ENCODE measurements at places on chromosomes 4 and X.

GRCh38 chr4:10704430-10704810 is 19.9 kb upstream of the CLNK start:
- DNase-seq = no peak

- no peak for DNase-seq
Observed at GRCh38 chrX:9267415-9267814, 197.4 kb upstream of the TBL1X start.

DNA sequence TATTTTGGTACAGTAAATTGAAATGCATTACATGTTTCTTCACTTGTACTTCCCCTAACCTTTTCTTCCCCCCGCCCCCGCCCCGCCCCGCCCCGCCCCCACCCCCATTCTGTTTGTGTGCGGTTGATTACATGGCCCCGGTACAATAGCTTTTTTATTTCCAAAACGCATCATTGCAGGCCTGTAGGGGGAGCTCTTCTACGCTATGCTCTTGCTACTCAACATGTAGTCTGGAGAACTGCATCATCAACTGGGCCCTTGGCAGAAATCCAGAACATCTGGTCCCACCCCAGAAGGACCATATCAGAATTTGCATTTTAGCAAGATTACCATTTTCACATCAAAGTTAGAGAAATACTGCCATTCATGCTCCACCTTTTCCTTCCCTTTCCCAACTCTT is 333.3 kb upstream of the DDX53 start:
- no peak for DNase-seq

GRCh38 chr4:123284168-123284567 is 112.4 kb upstream of the SPRY1 start:
- DNase-seq = no peak

- DNase-seq = no peak
Observed at GRCh38 chr4:174340714-174341113, 57.0 kb downstream of the CEP44 start.

DNA sequence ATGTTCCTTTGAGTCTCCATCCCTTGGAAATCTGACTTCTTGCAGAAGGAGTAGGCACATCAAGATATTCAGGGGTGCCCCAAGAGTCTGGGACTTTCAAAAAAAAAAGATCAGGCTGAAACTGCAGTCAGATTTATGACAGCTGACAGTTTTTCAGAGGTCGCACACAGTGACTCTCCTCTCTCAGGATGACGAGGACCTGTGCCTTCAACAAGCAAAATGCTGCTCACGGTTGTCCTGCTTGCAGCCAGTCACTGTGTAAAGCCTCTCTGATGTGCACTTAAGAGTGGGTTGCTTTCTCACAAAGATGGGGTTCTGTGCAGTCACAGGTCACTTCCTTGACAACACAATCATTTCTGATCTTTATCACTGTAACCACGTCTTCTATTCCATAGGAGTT is 178.2 kb downstream of the PTTG2 start:
- no peak for DNase-seq

- DNase-seq = no peak
Observed at GRCh38 chrX:264634-265455, 16.3 kb upstream of the PLCXD1 start.

DNA sequence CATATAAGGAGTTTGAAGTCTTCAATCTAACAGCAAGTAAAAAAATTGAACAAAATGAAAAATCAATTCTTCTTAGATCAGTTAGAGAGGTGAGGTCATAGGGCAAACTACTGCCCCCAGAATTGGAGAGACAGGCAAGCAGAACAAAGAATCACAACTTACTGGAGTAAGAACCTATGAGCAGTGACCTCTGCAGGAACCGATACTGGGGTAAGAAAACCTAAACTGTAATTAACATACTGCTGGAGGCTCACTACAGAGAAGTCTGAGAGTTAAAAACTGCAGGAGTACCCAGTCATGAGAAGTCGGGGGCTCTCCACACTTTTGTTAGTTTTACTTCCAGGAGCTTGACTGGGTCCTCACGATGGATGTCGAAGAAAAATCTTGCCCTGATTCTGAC is 16.0 kb downstream of the CLDN22 start:
- DNase-seq = no peak

DNA sequence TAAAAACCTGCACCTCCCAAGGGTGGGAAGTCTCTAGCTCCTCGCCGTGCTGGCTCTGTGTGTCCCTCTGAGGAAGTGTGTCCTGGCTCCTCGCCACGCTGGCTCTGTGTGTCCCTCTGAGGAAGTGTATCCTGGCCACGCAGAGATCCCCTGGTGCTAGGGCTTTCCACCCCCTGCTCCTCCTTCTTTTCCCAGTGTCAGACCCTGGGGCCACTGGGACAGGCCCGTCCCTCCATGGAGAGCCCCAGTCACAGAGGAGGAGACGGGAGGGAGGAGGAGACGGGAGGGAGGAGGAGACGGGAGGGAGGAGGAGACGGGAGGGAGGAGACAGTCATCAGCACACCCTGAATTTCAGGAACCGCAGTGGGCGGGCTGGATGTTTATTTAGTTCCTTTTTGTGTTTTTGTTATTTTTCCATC is 53.8 kb upstream of the HGFAC start:
- DNase-seq = no peak

GRCh38 chr4:39054497-39054896 is 7.5 kb upstream of the KLHL5 start:
- no peak for DNase-seq

DNA sequence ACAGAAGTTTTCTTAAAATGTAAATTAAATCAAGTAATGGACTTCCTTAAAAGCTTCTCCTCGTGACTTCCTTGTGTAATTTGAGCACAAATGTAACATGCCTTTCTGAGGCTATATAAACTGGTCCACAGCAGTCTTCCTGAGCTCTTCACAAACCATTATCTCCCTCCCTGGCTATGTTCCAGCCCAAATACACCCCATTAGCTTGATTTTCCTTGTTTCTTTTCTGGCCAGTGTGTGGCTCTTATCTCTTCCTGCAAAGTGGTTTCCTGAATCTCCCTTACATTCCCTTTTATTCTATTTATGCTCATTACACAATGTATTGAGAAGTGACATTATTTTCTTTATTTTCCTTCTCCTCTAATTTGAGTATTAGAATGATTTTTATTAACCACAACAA is 1085.3 kb upstream of the PCDH10 start:
- no peak for DNase-seq

GRCh38 chrX:12352922-12353321 is 214.6 kb downstream of the FRMPD4 start:
- no peak for DNase-seq

- no peak for DNase-seq
Observed at GRCh38 chr4:3301450-3302172, 8.8 kb downstream of the RGS12 start.
